ENCODE measurements at places on chromosomes 6 and 20.

DNA sequence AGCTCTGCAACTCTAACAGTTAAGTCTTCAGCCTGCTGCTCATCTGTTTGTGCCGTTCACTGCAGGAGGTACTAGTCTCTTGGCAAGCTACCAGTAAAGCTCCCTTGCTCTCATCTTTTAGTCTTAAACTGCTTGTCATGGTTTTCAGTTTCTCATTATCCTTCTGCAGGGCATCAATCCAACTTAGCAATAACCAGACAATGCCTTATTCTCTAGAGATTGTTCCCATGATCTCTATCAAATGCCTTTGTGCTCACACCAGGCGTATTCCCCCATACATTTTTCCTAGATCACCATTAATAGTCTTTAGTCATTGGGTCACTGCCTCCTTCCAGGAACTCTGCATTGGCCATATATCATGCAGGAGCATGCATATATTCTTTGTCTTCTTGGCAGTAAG is 171.3 kb downstream of the GRM1 start:
- no peak for DNase-seq

- DNase-seq = peak; percentile 81
Measured at GRCh38 chr20:34388000-34388399, 24.9 kb downstream of the ITCH start.

- peak; percentile 32 for DNase-seq
Measured at GRCh38 chr6:28977341-28978132, 27.6 kb downstream of the ZNF311 start.

- DNase-seq = no peak
Measured at GRCh38 chr6:29336269-29336668, 32.4 kb downstream of the OR5V1 start.

DNA sequence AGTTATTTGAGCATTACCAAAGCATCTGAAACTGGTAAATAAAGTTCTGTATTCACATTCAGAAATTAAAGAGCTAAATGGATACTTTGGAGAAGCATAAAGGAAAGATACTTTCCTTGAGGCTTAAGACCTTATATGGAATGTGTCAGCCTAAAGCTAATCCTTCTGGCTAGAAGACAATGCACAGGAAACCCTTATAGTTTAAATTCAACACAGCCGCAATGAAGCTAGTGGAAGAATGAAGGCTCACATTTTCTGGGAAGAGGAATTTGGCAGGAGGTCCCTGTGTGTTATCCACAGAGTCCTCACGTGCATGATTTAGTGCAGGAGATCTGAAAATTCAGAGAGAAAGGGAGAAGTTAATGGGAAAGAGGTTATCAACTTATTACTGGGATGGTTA is 21.5 kb upstream of the CHD6 start:
- no peak for DNase-seq

DNA sequence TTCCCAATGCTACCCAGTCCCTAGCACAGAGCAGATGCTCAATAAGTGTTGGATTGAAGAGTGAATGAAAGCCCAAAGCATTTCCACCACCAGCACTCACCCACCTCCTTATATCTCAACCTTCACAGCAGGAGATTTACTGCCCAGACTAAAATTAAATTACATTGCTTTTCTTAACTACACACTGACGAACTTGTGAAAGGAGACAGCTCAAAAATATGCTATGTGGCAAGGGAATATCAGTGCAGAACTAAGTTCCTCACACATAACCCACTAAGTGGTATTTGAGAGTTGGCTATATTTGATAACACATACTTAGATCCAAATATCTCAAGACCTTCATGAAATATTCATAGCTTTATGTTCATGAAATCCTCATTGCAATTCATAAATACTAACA is 137.7 kb downstream of the FRK start:
- DNase-seq = no peak

GRCh38 chr6:144264270-144265060 is 20.7 kb upstream of the UTRN start:
- DNase-seq = peak; percentile 93

DNA sequence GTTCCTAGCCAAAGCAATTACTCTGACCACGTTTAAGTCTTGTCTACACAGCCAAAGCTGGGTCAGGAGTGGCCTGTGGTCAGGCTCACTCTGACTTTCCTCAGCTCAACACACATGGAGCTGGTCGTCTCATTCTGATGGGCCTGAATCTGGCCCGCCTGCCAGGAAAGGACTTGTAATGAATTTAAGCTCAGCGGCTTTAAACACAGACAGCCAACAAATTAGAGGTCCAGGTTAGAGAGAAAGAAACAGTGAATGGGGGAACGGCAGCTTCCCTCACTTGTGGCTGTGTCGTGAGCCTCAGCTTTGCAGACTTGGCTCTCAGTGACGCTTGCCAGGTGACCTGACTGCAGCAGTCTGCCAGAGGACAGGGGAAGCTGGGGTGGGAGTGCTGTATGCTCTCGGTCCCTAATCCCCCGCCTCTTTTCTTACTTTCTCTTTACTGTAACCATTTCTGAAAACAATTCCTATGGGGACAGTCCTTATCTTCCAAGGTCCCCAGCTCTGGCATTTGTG is 121.9 kb upstream of the AGPAT4 start:
- no peak for DNase-seq

- no peak for DNase-seq
Measured at GRCh38 chr6:122042960-122043735, 356.3 kb upstream of the HSF2 start.

DNA sequence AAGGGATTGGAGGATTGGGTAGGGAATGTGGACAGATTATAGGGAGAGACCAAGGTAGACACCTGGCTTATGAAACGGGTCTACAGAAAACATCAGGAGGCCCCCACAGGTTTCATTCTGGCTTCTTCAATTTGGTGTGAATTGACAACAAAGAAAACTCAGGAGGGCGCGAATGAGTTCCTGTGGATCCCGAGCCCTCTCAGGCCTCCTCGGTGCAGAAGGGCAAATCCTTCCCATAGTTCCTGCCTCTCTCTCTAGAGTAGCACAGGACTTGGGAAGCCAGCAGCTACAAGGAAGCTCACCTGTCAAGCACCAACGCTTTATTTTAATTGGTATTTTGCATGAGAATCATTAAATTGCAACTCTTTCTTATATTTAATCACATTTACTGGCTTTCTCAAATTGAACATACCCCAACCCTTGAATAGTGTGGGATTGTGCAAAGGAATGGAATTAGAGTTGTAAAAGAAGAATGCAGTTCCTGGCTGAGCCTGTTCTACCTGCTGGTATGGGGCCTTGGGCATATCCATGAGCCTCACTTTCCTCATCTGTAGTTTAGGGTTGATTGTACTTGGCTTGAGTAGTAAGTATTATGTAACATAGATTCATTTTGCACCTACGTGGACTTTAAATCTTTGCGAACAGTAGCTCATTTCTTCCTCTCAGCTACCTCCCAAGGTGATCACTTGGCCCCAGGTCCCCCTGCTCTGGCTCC is 56.4 kb upstream of the PHACTR2 start:
- DNase-seq = no peak

DNA sequence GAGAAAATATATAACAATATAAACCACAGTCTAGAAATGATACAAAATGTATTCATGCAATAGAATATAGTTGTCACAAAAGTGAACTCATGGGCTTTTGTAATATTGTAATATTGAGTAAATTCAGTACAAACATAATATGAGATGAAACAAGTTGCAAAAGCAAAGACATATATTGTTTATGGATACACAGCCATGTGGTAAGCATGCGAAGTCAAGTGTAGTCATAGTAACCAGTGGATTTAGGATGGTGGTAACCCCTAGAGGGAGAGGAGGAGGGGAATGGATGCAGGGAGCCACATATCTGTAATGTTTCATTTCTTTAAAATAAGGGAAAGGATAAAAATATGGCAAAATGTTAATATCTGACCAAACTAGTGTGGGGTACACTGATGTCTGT is 47.3 kb downstream of the ARMC2 start:
- DNase-seq = no peak

GRCh38 chr6:134535831-134536230 is 217.9 kb upstream of the SGK1 start:
- peak; percentile 29 for DNase-seq

- DNase-seq = no peak
Measured at GRCh38 chr6:166636934-166637333, 9.9 kb upstream of the RPS6KA2 start.

Measured in kidney tubule cell (primary cell).